Activated CD4-positive, CD25-positive, alpha-beta regulatory T cell treated with anti-CD3 and anti-CD28 coated beads, Interleukin-2, amount 50 U/mL, for 24 hours (primary cell): ENCODE measurements at places on chromosomes 7 and 10.

DNA sequence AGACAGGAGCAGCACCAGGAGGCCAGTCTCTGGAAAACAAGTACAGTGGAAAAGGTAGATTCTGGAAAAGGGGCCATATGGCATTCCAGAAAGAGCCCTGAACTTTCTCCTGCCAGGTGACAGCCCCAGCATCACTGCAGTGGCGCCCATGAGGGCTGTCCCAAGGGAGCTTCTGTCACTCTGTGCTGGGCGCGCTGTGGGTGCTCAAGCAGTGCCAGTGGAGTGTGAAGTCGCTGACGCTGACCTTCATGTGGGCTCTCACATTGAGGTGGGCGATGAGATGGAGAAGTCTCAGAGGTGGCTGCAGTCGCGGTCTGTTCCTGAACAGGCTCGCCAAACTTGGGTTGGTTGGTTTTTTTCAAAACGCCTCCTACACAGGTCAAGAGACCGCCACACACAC, 38.2 kb downstream of the FKBP6 start:
- no peak for ATAC-seq

GRCh38 chr10:77742172-77742571, 104.6 kb upstream of the KCNMA1 start:
- no peak for ATAC-seq

DNA sequence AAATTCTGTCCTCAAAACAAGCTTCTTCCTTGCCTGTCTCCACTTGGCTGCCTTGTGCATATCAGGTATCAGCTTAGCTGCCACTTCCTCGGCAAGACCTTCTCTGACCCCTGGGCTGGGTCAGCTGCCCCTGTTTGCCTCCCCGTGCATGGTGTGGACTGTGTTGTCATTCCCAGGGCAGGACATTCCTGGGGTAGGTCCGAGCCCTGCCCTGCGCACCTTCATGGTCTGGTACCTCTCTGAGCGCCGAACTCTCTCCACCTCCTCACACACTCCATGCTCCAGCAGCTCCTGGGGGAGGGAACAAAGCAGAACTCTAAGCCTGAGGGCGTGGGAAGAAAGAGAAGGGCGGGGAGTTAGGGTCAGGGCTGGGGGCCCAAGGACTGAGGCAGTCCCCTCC, 3.8 kb downstream of the POLM start:
- no peak for ATAC-seq

DNA sequence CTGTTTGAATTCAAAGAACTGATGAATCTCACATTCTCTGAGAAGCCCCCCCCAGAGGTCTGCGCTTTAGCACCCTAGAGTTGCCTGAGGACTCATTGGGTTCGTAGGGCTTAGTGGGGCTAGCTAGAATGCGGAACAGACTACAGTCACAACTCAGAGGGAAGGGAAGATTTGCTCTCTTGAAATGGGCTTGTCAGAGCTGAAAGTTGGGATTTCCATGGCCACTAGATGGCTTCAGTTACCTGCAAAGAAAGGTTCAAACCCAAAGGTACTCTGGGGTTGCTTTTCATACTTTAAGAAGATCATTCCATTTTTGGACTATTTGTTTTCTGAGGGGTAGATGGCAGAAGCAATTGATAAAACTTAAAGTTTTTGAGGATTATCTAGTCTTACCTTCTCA, 205.0 kb downstream of the BBS9 start:
- no peak for ATAC-seq
